ENCODE measurements at places on chromosomes 5 and 9.

DNA sequence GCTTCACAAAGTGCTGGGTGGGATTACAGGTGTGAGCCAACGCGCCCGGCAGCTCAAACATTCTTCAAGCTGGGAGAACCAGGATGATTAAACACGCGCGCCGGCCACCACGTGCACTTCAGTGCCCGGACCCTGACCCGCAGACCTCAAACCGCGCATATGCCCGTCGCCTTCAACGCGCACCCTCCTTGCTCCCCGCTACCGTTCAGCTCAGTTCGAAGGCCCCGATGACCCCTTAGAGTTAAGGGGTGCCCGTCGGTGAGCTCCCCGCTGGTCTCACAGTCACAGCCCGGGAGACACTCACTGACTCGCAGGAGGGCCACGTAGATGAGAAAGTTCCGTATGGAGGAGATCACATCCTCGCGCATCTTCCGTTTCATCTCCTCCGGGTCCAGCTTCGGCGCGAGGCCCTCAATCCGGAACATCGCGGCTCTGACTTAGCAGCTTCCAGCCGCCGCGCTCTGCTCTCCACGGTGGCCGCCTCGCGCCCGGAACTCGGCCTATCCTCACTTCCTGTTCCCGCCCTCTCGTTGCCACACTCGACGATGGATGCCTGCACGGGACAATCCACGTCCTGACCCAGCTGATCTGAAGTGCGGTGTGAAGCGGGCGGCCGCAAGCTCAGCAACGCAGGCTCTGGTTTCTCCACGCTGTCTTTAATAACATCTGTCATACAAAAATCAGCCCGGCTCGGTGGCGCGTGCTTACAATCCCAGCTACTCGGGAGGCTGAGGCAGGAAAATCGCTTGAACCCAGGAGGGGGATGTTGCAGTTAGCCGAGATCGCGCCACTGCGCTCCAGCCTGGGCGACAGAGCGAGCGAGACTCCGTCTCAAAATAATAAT, at the start of gene TOMM5:
Gene TOMM5, minus strand, starts transcription at position 490 of the 844 bp plus-strand sequence. Its CDS starts 65 bp downstream, at position 425.
- DNase-seq, result peak; percentile 97

- no peak for DNase-seq
Measured at GRCh38 chr5:135693371-135693955, 114.7 kb upstream of the CXCL14 start.

- DNase-seq, result peak; percentile 25
Measured at GRCh38 chr5:94153736-94154450, 412.5 kb upstream of the POU5F2 start.

GRCh38 chr9:131179561-131180219, 54.3 kb downstream of the NUP214 start:
- no peak for DNase-seq

GRCh38 chr5:122156724-122157325, 27.5 kb downstream of the ZNF474 start:
- peak; percentile 81 for DNase-seq

- no peak for DNase-seq
Measured at GRCh38 chr9:35872505-35872904, 2.3 kb upstream of the OR13J1 start.

DNA sequence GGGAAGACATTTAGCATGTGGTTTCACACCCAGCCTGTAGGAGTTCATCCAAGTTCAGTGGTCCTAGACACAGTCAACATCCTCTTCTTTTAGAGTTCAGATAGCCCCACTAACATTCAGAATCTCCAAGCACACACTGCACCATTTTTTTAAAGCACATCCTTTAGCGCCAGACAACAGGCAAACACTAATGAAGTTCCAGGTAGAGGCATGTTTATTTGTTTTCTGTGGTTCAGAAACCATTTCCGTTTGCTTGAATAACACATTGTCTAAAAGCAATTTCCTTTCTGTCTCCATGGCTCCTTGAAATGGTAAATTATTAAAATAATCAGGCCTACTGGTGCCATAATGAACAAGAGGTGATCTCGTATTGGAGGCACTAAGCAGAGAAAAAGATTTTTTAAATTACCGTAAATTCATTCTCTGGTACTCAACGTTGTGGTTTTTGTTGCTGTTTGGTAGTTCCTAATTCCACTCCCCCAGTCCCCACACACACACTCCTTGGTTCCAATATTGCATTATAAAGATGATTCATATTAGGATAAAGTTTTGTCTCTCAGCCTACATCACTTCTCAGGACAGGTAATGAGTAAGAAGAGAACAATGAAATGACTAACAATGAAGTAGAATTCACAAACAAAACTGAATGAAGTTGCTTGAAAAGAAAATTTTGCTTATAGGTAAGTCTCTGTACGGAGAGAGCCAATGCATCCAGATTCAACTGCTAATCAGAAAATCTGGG, 153.1 kb downstream of the PCSK1 start:
- DNase-seq, result no peak

DNA sequence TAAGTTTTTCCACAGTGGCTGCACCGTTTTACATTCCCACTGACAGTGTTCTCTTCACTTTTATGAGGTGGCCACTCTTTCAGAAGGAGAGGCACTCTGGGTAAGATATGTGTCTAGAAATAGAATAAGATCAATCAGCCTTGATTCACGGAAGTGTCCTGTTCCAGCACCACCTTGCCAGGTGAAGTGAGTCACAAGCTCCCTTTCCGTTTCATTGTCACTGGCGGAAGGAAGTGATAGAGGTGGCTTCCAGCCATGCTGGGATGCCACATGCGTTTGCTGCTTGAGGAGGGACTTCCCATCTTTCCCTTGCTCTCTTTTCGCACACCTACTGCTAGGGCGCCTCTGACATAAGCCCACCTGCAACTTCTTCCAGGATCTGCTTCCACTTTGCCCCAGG, 217.1 kb downstream of the PIK3R1 start:
- no peak for DNase-seq

DNA sequence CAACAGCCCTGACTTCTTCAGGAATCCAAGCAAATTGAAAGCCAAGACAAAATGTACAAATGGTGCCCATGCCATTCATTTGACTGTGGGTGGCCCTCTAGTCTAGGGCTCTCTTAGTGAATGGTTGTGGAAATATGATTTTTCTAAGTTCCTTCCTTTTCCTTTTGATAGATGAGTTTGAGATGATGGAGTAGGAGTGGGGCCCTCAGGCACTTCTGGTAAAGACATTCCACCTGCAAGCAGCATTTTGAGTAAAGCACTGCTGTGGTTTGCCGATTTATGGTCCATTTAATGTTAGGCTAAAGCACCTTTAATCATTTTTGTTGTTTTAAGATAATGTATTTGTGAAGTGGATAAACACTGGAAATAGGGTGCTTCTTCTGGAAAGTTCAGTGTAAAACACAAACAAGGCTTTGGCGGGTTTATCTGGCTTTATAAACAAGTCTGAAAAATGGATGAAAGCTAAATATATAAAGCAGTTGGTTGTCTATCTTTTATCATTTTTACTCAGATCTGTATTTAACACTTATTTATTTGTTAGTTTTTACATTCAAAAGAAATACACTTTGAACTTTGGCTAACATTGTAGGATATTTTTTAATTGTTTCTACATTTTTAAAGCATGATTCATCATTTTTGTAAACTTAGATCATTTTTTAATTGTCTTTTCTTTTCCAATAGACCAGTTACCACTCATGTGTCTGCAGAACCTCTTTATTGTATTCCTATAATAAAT, 213.5 kb downstream of the PJA2 start:
- DNase-seq, result peak; percentile 25

GRCh38 chr9:17862101-17862500, 283.2 kb downstream of the SH3GL2 start:
- DNase-seq, result no peak

DNA sequence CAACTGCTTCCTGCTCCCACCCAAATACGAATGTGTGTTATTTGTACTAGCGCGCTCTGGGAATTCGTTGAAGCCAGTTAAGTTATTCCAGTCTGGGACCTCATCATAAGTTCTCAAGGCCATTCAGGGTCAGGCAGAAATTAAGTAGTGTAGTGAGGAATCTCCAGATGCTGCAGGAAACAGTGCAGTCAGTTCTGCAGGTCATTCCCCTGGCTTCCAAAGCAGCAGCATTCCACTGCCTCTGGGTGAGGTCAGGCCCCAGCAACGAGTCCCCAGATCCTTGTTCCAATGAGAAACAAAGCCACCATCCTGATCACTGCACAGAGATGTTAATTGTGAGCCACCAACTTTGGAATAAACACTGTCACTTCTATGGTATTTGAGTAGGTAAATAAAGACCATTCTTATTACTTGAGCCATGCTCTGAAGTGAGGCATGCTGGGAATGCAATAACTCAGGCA, 33.1 kb downstream of the SVEP1 start:
- no peak for DNase-seq

DNA sequence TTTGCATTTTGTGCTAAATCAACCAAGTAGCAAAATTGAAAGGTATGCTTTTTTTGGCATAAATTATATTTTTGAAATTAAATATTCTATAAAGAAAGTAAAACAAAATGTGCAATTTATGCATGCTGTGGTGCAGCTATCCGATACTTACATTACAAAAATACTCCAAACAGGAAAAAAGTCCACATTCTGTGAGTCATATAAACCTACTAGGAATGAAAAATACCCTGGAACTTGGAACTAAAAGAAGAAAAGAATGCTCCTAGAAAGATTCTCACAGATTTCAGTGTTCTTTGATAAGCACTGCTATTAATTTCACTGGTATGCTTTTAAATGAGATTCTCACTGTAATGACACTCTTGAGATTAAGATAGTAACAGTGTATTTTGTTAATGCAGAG, 92.6 kb downstream of the OSMR start:
- no peak for DNase-seq

DNA sequence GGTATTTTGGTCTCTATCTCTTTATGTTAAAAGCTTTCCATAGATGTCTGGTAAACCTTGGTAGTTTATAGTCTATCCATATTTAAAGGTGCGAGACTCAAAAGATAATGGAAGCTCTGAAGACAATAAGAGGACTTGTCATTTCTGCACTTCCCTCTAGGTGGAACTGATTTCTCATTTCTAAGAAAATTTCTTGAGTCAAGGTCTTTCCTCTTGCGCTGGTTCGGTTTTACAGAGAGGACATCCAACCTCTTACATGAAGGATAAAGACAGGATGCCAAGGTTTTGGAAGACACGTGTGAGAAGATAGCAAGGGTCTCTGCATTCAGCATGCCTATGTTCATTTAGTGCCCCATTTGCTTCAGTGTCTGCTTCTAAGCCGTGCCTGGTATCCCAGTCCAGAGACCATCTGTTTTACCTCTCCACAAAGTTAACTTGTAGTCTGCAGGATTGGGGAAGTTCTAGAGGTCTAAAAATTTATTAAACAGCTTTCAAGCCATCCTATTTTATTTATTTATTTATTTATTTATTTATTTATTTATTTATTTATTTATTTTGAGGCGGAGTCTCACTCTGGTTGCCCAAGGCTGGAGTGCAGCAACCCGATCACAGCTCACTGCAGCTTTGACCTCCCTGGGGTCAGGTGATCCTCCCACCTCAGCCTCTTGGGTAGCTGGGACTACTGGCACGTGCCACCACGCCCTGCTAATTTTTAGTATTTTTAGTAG, 41.6 kb downstream of the KIAA1191 start:
- DNase-seq, result peak; percentile 17

- DNase-seq, result no peak
Measured at GRCh38 chr9:130233587-130233945, 32.0 kb upstream of the HMCN2 start.

DNA sequence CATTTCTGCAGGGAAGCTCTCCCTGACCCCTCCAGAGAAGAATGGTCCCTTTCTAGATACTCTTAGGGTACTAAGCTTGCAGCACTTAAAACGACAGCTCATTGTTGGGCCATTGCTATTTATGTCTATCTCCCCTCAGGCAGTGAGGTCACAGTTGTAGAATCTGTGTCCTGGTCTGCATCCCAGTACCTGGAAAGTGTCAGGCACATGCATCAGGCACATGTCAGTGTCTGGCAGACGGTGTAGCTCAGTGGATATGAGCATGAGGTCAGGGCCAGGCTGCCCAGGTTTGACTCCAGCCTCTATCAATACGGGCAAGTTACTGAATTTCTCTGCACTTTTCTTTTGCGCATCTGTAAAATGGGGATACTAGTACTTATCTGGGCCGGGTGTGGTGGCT, 22.2 kb upstream of the EEIG1 start:
- DNase-seq, result no peak

DNA sequence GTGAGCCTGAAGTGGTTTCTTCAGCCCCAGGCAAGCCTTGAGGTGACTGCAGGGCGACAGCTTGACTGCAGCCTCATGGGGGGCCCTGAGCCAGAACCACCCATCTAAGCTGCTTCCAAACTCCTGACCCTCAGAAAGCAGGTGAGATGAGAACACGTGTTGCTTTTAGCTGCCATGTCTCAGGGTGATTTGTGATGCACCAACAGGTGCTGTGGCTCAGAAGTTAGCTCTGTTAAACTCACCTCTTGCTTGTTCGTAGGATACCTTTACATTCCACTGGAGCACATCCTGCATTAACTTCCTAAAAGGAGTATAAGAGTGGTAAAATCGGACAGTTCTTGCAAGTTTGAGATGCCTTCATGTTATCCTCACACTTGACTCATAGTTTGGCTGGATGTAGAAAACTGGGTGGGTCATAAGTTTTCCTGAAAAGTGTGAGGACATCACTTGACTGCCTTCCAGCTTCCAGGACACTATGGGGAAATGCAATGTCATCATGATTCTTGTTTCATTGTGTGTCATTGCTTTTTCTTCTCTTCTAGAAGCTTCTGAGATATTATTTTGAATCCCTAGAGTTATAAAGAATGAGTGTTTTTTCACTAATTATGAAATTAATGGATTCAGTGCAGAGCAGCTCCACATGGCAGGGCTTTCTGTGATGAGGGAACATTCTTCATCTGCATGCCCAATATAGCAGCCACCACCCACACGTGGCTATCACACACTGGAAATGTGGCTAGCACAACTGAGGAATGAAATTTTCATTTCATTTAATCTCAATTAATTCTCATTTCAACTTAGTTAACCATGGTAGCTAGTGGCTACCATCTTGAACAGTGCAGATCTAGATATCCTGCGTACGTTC, 92.3 kb downstream of the HSD17B3 start:
- DNase-seq, result no peak

- DNase-seq, result peak; percentile 62
Measured at GRCh38 chr5:141483902-141484301, 928 bp upstream of the PCDHGC4 start.

DNA sequence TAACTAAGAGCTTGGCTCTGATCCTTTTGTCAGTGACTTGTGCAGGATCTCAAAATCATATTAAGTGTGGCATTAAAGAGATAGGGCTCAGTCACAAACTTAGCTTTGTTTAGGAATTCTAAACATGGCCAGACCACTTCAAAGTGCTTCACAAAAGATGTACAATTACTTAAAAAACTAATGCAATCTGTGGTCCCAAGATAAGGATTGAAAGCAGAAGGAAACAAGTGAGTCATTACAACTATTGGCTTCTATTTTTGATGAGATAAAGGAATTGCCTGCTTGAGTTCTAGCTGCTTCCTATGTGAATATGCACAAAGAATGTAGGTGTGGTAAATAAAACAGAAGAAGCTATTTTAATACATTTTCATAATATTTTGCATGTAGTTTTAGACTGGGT, 44.9 kb upstream of the SLC12A2 start:
- DNase-seq, result no peak

GRCh38 chr9:6566409-6567139, 79.0 kb downstream of the GLDC start:
- no peak for DNase-seq

DNA sequence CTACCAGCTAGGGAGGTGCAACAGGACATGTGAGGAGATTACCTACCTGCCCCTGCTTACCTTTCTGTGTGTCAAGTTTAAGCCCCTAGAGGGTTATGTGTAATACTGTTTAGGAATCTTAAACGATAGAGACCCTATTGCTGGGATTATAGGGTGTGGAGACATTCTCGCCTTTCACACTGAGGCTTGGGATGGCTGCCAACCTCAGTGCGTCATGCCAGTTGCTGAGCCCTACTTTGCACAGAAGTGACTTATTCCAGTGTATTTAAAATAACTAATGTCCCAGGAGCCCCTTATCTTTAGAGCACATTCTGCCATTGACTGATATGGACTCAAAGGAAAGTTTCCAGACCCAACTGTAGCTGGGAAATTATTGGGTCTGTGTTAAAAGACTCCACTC, 76.6 kb upstream of the XPA start:
- peak; percentile 44 for DNase-seq

Data from NCI-H69 (cell line).